GM12865 (cell line): ENCODE measurements at places on chromosomes 7 and 10.

GRCh38 chr10:62778125-62778524 lies 26.4 kb upstream of the ADO start:
- peak; percentile 51 for DNase-seq

DNA sequence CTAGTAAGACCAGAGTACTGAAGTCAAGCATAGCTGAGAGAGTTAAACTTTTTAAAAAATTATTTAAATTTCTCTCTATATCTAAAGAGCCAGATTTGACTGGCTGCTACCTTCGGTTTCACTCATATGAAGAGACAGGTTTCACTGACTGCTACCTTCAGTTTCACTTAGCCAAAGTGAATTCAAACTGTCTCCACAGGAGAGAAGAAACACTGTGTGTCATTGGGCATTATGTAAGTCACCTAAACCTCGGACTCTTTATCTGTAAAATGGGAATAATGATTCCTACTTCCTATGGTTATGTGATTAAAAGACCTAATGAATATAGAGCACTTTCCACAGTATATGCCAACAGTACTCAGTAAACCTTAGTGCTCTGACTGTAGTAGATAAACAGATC lies 41.6 kb upstream of the MET start:
- peak; percentile 72 for DNase-seq

DNA sequence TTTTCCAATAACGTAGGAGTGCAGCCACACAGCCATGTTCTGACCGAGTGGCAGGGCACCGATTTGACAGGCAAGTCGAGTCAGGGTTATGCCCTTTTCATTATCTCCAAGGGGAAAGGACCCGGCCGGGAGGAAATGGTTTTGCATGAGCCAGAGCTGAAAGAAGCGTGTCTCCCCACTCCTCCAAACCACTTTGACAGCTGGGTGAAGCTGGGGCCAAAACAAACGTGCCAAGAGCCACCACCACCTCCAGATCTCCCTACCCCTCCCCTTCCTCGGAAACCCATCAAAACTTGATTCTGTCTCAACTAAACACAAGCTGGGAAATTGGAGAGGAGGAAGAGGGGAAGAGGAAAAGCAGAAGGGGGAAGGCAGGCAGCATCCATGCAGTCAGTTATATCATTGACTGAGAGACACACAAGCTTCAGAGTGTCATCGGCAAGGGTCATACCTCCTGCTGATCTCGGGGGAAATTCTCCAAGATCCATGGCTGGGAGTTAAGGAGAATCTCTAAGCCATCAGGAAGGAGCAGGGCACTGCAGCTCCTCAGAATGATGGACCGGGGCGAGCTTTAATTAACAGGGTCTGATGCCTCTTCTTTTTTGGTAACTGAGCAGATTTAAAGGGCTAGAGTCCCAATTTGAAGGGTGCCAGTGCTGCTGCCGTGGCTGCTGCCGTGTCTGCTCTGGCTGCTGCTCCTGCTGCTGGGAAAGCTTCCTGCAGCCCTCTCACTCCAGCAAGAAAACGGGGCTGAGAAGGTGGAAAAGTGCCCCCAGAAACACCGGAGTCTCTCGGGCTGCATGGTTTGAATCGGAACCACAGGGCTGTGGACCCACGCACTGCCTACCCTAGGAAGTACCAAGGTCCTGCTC lies 34.7 kb upstream of the CALN1 start:
- peak; percentile 63 for DNase-seq

GRCh38 chr7:7972922-7973594 lies 4.5 kb downstream of the GLCCI1 start:
- DNase-seq: no peak

- DNase-seq: no peak
These were observed 610.6 kb downstream of the ZWINT start for GRCh38 chr10:55750458-55750857.

- DNase-seq: no peak
These were observed 46.7 kb downstream of the COBL start for GRCh38 chr7:51269911-51270310.

- DNase-seq: no peak
These were observed 14.9 kb upstream of the CCDC3 start for GRCh38 chr10:13016426-13016825.

GRCh38 chr7:39709029-39709428 lies 85.7 kb downstream of the RALA start:
- no peak for DNase-seq

DNA sequence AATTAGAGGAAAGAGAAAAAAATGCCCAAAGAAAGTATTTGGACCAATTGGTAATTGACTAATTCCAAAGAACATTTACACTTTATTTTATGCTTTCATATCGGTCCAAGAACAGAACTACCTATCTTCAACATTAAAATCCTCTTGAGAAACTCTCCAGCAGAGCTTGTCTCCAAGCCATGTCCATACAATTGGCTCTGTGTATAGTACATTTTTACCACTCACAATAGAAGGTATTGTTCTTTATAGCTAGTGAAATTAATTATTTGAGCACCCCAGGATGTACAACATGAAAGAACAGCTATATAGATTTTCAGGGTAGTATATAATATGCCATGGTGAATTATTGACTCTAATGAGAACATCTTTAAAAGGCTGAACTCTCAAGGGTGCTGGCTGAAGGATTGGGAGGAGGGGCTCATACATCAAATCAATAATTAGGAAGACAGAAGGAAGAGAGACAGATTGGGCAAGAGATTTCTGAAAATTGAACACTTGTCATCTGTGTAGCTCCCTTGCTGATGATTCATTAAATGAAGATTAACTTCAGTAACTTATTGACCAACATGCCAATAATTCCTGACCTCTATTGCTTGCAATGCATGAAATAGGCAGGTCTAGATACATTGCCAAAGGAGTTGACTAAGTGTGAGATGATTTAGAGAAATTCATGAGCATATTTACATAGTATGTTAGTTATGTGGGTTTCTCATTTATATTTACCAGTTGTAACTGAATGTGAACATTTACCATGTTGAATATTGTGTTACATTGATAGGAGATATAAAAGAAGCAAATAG lies 249.7 kb downstream of the MTERF1 start:
- no peak for DNase-seq

GRCh38 chr7:141974831-141975230 lies 1.3 kb upstream of the TAS2R38 start:
- peak; percentile 21 for DNase-seq

- DNase-seq: no peak
These were observed 837.8 kb upstream of the LRRN3 start for GRCh38 chr7:110253093-110253492.

- no peak for DNase-seq
These were observed 54.7 kb upstream of the LANCL2 start for GRCh38 chr7:55310287-55311025.

DNA sequence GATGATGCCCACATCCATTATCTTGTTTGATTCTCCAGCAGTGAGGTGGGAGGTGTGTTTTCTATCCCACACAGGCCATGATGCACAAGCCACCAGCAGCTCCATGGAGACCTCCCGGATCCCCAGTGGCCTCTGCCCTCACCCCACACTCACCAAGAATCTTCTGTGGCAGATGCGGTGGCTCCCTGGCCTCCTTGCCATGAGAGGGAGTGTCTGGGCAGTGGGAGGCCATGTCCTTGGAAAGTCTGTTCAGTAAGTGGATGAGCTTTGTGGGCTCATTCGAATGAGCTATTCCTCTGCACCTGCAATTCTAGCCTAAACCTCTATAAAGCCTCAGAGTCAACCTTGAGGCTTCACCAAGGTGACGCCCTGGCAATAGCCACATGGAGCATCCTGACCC lies 243.8 kb downstream of the TCERG1L start:
- DNase-seq: no peak

DNA sequence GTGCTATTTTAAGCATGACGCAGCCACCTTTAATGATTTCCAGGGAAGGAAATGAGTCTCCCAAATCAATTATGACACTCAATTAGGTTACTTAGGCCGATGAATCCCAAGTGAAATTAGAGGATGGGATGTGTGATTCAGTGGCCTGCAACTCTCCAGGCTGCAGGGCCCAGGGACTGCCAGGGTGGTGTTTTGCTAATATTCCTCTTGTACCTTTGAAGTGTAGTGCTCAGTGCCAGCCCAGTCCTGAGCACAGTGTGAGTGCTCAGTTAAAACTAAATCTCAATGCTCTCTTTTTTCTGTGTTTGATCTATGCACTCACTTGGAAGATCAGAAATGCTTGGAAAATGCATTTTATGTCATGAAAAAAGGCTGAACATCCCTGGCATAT lies 51.6 kb downstream of the SEM1 start:
- DNase-seq: no peak

GRCh38 chr7:117011419-117012260 lies 58.3 kb downstream of the ST7 start:
- peak; percentile 91 for DNase-seq

DNA sequence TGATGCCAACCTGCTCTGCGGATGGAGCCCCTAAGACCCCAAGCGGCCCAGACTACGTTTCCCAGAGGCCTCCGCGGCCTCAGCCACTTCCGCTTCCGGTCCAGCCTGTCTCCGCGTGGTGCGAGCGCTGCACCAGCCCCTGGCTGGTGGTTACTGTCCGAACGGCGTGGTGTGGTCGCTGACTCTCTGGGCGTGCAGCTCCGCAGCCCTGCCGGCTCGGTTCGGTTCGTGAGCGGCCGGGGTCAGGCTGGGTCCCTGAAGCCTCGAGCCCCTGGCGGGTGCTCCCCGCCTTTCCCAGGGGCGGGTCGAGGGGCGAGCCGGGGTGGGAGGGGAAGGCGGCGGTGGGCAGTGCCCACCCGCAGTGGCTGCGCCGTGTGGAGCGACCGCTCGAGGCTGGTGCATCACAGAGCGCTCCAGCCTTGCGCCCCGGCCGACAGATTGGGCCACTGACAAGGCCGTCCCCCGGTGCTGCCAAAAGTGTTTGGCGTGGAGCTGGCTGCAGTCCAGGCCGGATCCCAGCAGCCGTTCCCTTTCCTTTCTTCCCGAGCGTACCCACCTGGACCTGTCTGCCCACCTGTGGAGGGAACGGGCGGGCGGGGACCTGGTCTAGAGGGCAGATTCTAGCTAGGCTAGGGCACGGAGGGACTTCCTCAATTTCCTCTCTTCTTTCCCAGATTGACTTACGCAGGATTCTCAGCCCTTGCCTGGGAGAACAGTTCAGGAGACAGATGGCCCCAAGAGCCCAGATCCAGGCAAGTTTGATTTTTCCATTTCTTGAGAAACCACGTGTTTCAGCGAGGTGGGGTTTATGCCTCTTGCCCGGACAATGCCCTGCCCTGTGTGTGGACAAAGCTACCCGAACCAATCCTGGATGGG lies at the start of gene ZNF485:
ZNF485 (plus strand) TSS at position 116 of the 876 bp plus-strand sequence; CDS start at position 729, 613 bp downstream.
- DNase-seq: peak; percentile 82

- DNase-seq: no peak
These were observed 105.0 kb upstream of the HDAC9 start for GRCh38 chr7:18390535-18390907.

DNA sequence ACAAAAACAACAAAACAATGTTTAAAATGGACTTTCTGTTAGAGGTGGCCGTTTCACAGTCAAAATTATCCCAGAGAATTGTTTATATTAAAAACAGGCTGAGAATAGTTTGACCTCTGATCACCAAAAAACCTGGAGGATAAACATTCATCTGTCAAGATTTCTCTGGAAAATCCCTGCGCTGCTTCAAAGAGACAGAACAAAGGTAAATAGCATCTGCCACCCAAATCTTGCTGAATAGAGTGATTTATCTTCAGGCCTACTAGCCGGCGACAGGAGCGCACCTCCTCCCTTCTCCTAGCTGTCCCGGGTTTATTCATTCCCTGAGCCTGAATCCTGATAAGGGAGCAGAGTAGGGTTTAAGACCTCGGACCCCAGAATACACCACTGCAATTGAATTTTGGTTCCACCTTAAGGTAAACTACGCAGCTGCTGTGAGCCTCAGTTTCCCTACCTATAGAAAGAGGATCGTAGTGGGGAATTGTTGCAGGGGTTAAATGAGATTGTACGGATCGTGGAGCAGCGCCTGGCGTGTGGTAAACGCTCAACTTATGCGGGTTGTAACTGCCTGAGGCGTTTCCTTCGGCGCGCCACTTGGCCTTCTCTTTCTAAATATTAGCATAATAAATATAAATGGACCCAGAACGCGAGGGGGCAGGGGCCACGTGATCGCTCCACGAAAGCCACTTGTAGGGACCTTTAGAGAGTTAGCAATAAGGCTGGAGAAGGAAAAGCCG lies 498 bp upstream of the ST7 start:
- peak; percentile 74 for DNase-seq

DNA sequence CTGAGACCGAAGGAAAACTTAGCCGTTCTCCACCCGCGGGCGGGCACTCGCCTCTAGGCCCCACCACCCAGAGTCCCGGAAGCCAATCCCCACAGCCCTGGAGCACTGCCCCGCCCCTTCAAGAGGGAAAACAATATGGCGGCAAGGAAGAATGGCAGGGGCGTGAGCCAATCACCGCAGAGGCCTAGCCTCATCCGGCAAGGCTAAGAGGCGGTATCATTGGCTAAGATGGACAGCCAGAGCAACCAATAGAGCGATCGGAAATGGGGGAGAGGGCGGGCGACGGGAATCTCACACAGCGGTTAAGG lies 529 bp downstream of the ACTR1A start:
- peak; percentile 99 for DNase-seq

GRCh38 chr10:19902456-19902855 lies 86.2 kb downstream of the PLXDC2 start:
- DNase-seq: no peak

GRCh38 chr7:133827707-133828623 lies 299.2 kb upstream of the LRGUK start:
- peak; percentile 32 for DNase-seq

GRCh38 chr10:15879058-15879457 lies 18.8 kb upstream of the MINDY3 start:
- peak; percentile 18 for DNase-seq

- no peak for DNase-seq
These were observed 28.9 kb downstream of the CCM2 start for GRCh38 chr7:45028920-45029344.

DNA sequence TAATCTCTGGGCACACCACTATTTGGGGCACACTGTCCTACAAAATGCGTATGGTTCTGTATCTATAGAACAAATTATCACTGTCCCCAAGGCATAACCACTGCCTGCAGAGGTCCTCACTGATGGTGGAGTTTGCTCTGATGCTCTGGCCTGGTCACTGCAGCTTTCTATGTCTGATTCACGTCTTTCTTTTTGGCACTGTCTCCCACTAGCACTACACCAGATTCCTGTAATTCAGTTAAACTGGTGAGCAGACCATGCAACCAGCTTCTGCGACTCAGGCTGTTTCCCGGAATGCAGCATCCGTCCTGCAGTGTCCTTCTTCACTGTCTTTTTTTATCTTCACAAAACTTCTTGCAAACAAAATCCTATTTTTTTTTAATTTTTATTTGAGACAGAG lies 112.8 kb downstream of the KLF6 start:
- no peak for DNase-seq

DNA sequence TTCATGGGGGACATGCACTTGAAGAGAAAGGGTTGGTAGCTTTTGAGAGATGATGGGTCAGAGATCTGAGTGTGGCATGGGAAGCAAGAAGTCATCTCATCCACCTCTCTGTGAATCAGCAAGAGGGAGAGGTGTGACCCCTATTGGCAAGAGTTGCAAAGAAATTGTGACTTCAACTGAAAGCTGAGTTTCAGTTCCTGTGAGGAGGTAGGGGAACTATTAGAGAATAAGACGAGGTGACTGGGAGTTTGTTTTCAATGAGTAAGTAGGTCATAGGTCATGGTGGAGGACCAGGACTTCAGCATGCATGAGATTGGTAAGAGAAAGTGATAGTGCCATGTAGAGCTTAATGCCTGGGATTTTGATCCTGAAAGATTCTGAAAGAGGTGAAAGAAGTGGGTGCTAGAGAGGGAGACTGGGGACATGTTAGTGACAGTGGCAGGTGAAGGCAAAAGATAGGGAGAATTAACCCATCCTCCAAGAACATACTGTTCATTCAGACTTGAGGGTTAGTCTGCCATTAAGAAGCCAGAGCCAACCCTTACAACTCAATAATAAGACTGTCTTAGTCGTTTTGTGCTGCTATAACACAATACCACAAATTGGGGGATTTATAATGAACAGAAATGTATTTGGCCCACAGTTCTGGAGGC lies 75.5 kb upstream of the CAPZA2 start:
- DNase-seq: peak; percentile 82
